ENCODE measurements at places on chromosomes 1 and 21.

GRCh38 chr1:89277725-89278124 lies 5.1 kb upstream of the GBP5 start:
- DNase-seq: no peak

DNA sequence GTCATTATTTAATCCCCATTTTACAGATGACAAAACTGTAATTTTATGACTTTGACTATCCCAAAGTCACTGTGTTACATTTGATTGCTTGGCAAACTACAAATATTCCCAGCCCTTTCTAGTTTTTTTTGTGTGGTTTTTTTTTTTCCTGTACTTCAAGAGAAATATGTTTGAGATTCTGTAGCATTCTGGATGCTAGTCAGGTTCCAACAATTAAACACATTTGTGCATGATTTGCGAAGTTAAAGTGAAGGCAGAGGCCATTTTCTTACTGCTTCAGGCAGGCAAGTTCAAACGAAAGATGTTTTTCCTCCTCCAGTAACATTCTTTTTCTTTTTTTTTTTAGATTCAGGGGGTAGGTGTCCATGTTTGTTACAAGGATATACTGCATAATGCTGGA lies 107.9 kb upstream of the SERTAD4 start:
- no peak for DNase-seq

- no peak for DNase-seq
Observed at GRCh38 chr1:76274302-76274701, 199.8 kb downstream of the ST6GALNAC3 start.

DNA sequence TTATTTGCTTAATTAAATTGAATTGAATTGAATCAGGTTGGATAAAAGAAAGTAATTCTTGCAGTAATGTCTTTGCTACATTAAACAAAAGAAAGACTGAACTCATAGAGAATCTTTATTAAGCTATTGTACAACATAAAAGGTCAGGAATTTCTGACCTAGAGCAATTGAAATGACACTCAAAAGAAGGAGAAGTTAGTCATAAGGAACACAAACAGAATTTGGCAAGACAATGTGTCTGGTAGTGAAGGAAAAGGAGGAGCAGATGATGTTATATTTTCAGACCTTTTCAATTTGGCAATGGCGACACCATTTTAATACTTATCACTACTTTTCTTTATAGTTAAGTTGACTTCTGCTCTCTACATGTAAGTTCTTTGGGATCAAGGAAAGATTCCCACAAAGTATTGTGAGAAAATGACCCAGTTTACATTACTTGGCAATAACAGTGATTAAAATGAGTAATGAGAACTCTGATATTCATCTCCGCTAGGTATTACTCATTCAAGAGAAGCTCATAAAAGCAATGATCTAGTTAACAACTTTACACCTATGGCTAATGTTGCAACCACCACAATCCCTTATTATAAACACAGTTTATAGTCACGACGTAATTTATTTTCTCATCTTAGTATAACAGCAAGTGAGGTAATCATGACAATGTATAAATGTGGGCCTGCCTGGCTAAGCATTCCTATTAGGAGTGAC lies 14.7 kb upstream of the KRTAP21-1 start:
- no peak for DNase-seq

DNA sequence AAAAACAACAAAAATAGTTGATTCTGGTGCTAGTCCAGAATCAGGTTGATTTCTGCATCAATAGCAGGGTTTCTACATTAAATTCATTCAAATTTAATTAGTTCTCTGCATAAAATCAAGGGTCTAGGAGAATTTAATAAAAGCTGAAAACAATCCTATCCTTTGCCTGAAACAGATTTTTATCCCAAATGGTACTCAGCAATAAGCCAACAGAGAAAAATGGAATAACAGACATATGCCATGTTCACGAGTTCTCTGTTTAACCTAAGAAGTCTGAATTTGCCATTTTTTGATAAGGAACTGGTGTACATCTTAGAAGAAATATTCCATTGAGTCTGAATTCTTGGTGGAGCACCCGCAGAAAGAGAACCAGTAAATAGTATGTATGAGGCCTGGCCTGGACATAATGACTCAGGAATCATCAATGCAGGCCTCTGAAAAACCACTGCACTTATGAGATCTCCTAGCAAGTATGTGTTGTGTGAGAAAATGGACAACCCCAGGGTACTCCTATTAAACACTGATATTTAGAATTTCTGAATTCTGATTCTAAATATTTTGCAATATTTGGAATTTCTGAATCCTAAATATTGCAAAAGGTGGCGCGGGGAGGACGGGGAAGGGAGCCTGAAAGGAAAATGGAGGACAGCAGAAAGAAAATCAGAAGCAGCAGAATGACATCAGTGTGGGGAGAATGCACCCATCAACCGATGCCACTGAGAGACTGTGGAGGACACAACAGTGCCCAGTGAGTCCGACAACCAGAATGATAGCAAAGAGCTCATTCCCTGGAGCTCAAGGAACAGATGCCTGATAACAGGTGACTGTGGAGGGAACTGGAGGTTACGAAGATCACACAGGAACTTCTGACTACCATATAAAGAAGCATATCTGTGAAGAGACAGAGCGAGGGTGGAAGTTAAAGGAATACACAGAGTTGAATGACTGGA lies 97.6 kb downstream of the APP start:
- DNase-seq: no peak

- no peak for DNase-seq
Observed at GRCh38 chr1:98102345-98103030, 181.7 kb upstream of the DPYD start.

GRCh38 chr1:170755795-170756194 lies 91.9 kb downstream of the PRRX1 start:
- DNase-seq: no peak

GRCh38 chr1:64721135-64721534 lies 23.7 kb upstream of the RAVER2 start:
- no peak for DNase-seq

GRCh38 chr1:41677620-41678019 lies 193.1 kb upstream of the EDN2 start:
- DNase-seq: no peak

DNA sequence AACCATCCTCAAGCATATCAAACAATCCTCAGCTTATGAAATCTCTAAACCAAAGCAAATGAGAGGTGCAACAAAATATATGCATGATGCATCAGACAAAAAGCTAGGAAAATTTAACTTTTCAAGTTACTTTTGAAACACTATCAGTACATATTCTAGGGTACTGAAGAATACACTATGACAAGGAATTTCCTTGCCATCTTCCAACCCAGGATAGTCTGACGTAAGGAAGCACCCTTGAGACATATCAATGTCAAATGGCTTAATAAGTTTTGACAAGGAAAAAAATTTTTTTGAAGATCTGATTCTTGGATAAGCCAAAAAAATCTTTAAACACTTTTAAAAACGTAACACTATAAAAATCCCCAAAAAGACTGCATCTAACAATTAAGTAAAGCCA lies 64.9 kb downstream of the KIFAP3 start:
- DNase-seq: no peak

DNA sequence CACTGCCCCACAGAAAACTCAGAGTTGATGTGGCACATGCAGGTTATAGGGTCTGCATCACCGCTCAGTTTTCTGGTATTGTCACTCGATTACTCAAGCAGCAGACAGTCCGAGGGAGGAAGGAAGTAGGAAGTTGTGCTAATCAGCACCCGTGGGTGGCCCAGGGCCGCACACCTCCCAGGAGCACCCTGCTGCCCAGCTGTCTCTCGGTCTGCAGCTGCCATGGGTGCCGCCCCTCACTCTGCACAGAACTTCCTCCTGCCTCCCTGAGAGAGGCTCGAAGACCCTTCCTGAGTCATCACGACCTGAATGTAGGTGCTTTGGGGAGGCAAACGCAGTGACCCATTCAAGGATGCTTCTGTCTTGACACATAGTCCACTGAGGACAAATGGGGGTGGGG lies 4.2 kb upstream of the TFF3 start:
- peak; percentile 46 for DNase-seq

- no peak for DNase-seq
Observed at GRCh38 chr1:107975851-107976250, 10.9 kb upstream of the VAV3 start.

DNA sequence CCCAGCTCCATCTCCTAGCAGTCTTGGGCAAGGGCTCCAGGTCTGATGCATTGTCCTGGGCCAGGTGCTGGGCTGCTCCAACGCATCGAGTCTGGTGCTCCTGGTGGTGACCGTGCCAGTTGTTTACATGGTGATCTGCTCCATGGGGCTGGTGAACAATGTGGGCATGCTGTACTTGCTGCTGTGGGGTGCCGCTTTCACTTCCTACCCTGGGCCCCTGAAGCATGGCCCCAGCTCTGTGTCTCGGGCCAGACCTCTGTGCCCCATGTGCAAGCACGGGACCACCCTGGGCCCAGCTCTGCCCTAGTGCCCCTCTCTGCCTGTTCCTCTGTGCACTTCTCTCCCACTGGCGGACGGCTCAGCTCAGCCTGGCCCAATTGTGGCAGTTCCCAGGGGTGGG lies 119.4 kb downstream of the MAST2 start:
- no peak for DNase-seq

DNA sequence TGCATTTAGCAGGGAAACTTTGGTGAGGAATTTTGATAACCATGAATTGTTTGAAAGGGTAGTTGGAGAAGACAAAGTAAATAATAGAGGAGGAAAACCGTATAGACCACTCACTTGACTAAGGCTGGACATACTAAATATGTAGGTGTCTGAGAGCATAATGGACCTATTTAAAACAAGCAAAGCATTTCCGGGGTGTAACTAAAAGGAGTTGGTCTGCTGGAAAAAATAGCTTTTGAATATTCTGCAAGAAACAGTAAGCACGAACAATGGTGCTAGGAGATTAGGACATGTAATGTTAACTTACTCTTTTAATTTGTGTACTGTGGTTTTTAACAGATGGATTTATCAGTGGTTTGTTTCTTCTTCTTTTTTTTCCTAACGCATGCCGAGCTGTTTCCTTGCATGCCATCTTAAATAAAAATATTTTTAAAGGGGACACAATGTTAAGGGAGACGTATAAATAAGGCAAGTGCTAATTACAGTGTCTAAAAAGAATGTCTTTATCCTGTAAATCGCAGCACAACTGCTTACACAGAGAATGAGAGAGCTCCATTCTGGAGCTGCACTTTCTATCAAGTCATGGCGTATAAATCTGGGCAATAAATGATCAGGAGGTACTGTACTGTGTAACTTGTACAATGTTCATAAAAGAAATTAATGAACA lies 492.1 kb downstream of the LMO4 start:
- no peak for DNase-seq

- no peak for DNase-seq
Observed at GRCh38 chr1:186079084-186079684, 295.9 kb downstream of the TPR start.

DNA sequence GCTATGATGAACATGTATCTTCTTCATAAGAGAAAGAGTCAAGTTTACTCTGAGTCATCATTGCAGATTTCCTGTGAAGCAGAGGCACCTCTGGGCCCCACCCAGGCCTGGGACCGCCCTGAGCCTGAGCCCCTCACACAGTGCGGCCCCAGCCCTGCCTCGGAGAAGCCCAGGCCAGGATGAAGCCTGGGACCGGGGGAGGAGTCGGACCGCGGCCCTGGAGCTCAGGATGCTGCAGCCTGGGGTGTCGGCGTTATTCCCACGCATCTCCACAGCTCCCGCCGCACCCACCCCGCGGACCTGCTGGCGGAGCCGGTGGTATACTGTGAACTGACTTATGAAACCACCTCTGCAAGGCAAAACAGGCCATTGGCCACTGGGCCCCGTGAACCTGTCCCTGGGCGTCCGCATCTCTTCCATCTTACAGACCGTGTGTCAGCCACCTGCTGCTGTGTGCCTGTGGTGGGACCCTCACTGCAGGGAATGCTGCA lies 2.4 kb upstream of the COL6A1 start:
- no peak for DNase-seq

- DNase-seq: no peak
Observed at GRCh38 chr1:104459886-104460285, 710.2 kb downstream of the AMY1C start.

DNA sequence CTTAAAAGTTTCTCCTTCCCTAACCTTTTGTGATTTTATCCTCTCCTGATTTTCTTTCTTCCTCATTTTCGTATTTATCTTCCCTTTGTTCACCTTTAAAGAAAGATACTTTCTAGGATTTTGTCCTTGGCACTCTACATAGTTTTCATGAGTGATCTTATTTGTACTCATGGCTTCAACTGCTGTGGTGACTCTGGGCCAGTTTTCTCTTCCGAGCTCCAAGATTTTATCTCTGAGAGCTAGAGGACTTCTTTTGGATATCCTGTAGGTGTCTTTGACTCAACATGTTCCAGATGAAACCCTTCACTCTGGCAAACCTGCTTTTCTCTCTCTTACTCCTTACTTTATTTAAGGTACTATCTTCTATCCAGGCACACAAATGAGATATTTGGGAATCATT lies 53.7 kb upstream of the MACF1 start:
- no peak for DNase-seq

DNA sequence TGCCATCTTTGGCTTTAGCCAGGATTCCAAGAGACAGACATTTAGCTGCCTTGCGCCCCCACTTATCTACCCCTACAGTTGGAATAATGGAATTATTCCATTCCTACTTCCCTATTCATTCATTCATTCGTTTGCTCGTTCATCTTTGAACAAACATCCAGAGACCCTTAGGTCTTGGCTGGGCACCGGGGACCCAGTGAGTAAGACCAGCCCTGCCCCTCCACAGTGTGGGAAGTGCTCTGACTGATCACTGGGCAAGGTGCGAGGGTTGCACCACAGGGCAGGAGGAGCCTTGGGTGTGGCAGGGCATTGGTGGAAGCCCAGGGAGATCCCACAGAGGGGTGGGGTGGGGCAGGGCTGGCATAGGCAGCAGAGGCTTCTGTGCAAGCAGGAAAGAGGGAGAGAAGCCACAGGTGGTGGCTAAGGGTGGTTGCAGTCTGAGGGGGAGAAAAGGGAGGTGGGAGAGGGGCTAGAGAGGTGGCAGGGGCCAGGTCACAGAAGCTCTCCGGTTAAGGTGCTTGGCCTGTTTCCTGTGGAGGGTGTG lies 35.0 kb upstream of the TMEM61 start:
- DNase-seq: no peak

GRCh38 chr1:187960125-187960638 lies 1131.4 kb downstream of the PLA2G4A start:
- DNase-seq: no peak

DNA sequence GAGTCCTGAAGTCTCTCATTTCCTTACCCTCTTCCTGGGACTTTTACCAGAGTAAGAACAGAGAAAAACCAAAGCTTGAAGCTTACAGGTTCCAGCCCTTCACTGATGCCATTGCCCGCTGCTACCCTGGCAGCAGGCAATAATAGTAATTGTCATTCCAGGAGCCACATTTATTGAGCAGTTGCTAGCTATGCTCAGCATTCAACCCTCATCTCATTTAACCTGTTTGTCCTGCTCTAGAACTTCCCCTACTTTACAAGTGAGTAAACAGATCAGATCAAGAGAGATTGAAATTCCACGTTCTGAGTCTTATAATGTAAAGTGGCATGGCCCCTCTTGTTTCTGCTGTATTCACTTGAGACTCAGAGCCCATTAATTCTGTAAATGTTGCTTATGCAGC lies 80.4 kb downstream of the ATP1A1 start:
- no peak for DNase-seq
